ENCODE measurements at places on chromosomes 3 and 15.

DNA sequence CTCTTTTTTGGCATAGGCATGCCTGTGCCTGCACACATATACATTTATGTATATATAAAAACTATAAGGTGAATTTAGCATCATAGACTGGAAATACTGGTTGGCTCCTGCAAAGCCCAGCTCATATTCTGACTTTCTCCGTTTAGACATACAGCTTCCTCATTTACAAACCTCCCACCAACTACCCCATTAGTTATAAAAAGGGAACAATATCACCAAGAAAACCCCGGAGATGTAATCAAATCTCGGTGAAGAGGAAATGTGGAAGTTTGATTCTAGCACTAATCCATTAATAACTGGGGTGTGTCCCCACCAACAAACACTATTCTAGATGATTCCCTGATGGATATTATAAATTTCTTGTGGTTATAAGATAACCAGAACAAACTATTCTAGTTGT lies 517.7 kb upstream of the TBL1XR1 start:
- H3K4me3 ChIP-seq: no peak overlapping the region
- DNase-seq: no peak
- no peaks in the 10 kb centered on the region for H3K4me1 ChIP-seq
- no peaks in the 10 kb centered on the region for H3K27me3 ChIP-seq
- H3K36me3 ChIP-seq: no peaks in the 10 kb centered on the region
- no peak overlapping the region for H3K27ac ChIP-seq

DNA sequence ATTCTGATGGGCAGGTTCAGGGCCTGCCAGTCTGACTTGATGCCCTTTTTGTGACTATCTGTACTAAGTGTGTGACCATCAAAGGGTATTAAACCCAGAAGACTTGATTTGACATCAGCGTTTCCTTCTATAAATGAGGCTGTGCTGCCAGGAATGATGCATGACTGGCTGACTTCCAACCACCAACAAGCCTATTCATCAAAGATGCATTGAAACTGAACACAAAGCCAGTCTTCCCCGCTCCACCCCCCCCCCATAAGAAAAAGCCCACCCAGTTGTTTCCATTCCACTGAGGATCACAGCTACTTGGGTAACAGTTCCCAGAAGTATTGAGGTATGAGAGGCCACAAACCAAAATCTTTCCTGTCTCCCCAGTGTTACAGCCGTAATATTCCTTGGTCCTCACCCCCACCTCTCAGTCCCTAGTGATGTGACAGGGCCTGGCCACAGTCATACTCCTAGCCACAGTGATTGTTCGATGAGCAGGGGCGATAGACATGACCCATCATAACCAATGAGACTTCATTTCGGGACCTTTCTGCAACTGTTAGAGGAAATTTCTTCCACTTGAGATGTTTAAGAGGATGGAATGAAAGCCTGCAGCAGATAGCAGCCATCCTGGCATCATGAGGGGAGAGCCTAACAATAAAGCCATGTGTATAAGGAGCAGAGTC lies 22.6 kb downstream of the SH3BP5 start:
- peaks cover 19% of the 10 kb centered on the region for H3K4me1 ChIP-seq
- no peak overlapping the region for H3K4me3 ChIP-seq
- no peaks in the 10 kb centered on the region for H3K36me3 ChIP-seq
- no peak for DNase-seq
- no peaks in the 10 kb centered on the region for H3K27me3 ChIP-seq

- peak overlapping the region; percentile 75 for H3K27ac ChIP-seq
- DNase-seq: peak; percentile 28
- no peak overlapping the region for H3K4me3 ChIP-seq
- no peaks in the 10 kb centered on the region for H3K27me3 ChIP-seq
Observed at GRCh38 chr15:62495670-62496614, 330.9 kb upstream of the C2CD4B start.

DNA sequence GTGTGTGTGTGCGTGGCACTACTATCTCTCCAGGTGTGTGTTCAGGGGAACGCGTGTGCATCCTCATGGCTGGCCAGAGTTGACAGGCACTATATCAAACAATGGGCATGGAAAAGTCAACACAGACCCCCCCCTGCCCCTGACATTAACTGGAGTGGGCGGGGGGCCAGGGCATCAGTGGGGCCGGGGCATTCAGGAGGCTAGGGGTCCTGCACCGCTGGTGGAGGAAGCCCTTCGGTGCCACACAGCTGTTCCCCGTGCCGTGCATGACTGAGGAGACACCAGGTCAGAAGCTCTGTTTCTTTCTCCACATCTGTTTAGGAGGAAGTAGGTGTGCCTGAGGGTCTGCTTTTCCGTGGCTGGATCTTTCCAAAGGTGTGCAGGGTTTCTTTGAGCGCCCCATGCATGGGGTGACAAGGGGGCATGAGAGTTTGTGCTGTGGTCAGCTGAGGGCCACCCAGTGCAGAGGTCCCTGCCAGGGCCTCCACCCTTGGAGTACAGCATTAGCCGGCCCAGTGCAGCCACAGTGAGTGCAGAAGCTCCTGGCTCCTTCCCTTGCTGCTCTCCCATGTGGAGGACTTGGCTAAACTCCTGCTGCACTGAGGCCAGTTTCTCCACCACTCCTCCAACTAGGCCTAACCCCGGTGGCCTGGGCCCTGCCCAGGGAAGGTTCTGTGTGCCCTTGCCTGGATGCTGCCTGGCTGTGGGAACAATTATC lies 7.5 kb downstream of the C3orf22 start:
- H3K27ac ChIP-seq: no peak overlapping the region
- H3K4me3 ChIP-seq: no peak overlapping the region
- H3K4me1 ChIP-seq: no peaks in the 10 kb centered on the region
- no peaks in the 10 kb centered on the region for H3K36me3 ChIP-seq
- no peak for DNase-seq

DNA sequence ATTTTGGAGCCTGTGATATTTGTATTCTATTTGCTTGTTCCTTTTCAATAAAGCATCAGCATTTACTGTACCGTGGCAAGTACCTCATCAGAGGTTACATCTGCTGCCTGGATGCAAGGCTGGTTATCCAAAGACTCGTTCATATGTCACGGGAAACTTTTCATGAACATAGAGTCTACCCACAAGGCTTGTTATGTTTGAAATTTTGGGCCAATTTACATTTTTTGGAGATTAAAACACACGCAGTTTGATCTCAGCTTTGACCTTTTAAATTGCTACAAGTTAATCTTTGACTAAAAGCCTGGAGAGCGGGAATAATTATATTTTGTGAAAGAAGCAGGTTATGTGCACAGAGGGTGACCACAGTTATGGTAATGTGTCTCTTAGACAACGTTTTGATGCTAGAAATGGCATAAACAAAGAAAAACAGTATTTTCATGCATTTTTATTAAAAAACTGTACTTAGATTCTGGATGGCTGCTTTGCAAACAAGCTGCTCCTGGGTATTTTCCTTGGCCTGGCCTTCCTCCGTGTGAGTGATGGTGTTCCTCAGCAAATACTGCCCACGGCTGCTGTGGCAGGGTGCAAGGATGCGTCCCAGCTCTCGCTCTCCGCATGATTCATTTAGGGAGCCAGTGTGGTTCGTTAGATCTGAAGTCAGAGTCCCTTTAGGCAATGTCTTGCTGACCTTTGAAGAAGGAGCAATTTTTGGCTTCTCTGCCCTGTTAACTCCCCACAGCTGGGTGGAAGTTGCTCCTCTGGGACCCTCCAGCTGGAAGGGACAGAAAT lies 27.1 kb downstream of the CHST2 start:
- no peak overlapping the region for H3K4me3 ChIP-seq
- H3K4me1 ChIP-seq: no peaks in the 10 kb centered on the region
- no peaks in the 10 kb centered on the region for H3K36me3 ChIP-seq
- no peak for DNase-seq
- H3K27me3 ChIP-seq: no peaks in the 10 kb centered on the region
- H3K27ac ChIP-seq: no peak overlapping the region

Data from thoracic aorta (tissue), 2 donors.